ENCODE measurements at places on chromosomes 4 and X. TPM values are rescaled to one million over a fixed set of nuclear protein-coding genes. Genes with fewer than 3 reads are reported as not detected.

GRCh38 chrX:55151199-55151598, 62.4 kb downstream of the PAGE2 start:
- DNase-seq = no peak

GRCh38 chr4:187004628-187005027, 281.0 kb upstream of the FAT1 start:
- no peak for DNase-seq

DNA sequence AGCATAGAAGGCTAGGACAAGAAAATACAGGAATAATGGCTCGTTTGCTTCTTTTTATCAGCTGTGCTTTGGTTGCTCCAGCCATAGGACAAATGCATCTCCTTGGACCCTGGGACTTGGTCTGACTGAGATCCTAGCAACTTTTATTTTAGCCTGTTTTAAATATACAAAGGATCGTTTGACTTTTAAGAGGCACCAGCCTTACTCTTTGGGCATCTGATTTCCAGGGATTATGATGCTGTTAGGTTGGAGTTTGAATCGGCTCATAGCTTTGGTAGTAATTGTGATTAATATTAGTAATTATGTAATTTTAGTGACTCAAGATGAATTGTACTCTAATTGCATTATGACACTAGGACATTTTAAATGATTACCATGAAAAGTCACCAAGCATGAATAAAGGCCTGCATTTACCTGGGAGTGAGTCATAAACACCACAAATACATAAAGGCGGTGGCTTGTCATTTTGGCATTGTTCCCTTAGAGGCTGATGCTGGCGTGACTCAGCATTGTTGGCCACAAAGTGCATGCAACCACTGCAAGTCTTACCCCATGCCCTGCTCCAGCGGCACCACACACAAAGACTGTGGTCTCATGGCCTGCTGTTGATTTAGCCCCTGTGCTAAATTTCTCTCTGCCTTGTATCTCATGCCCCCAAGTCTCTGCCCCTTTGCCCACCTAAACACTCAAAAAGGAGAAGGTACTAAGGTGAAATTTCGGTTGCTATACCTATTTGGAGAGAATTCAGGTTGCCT, 12.4 kb downstream of the GPAT3 start:
- peak; percentile 70 for DNase-seq

- DNase-seq = peak; percentile 3
Measured at GRCh38 chrX:119236623-119237561, 807 bp downstream of the PGRMC1 start.

DNA sequence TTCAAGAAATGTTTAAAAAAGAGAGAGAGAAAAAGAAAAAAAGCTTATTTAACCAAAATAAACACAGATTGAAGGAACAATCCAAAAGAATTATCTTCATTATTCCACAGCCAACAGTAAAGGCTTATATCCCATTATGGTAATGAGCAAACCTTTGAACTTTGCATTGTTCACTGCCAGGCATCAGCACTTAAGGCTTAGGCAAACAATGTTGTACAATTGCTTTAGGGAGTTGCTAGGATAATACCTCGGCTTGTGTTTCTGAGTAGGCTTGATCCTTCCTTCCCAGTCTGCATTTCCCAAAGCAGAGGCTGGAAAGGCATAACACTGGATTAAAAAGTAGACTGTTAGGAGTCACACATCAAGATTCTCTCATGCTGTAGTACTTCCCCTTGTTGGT, 352.7 kb upstream of the IGFBP7 start:
- no peak for DNase-seq

- DNase-seq = no peak
Measured at GRCh38 chr4:5969336-5969735, 48.9 kb downstream of the C4orf50 start.

ITGB1BP2 gene
- total RNA-seq = 5.8 TPM

DNA sequence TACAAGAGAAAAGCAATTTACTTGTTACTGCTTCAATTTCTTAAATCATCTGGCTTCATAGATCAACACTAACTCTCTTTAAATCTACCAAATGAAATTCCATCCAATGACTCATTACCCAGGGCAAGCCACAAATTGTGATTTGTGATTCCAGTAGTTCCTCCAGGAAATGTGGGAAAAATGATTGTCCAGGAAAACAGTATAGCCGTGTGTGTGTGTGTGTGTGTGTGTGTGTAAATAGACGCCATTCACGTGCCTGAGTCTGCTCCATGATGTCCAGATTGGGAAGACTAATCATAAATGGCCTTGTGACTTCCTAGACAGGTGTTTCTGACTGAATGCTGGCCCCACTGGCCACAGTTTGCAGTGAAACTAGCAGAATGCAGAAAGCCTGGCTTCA, 121.3 kb downstream of the HS6ST2 start:
- DNase-seq = no peak

CT45A3 gene
- not detected for total RNA-seq

CLNK gene
- 0.39 TPM for total RNA-seq

GRCh38 chr4:57575426-57575825, 465.2 kb upstream of the IGFBP7 start:
- DNase-seq = no peak

PLAC8 gene
- total RNA-seq = 169 TPM

DNA sequence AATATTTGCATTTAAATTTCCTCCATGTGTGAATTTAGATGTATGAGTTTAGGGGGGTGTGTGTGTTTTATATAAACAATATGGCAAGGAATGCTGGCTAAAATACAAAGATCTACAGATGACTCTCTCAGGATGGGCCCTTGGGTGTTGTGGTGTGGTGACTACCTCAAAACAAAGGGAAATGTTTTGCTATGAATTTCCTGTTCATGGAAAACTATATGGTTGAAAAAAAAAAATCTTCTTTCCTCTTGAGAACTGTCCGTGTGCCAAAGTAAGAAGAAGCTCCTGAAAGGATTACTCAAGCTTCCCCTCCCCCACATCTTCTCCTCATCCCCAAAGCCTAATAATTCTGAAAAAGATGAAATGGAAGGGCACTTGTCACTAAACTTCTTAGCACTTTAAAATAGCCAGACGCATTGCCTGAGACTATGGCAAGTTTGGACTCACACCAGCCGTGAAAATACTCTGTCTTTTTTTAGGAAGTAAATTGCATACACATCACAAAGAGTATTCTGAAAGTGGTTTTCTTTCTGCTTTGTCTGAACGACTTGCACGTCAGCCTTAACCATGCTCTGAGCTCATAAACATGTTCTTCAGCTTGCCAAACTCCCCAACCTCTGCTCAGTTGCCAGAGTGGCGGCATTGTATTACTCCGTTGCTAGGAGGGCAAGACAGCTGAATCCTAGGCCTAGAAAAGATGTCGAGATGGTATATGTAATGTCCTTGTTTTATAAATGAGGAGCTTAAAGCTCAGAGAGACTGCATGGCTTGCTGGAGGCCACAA, 250.4 kb upstream of the JADE1 start:
- no peak for DNase-seq
